ENCODE measurements at places on chromosomes 6 and 20.

- no peak for DNase-seq
Observed at GRCh38 chr6:150146436-150146835, 3.6 kb downstream of the PPP1R14C start.

- peak; percentile 58 for DNase-seq
Observed at GRCh38 chr6:133040094-133040802, 200.9 kb upstream of the EYA4 start.

DNA sequence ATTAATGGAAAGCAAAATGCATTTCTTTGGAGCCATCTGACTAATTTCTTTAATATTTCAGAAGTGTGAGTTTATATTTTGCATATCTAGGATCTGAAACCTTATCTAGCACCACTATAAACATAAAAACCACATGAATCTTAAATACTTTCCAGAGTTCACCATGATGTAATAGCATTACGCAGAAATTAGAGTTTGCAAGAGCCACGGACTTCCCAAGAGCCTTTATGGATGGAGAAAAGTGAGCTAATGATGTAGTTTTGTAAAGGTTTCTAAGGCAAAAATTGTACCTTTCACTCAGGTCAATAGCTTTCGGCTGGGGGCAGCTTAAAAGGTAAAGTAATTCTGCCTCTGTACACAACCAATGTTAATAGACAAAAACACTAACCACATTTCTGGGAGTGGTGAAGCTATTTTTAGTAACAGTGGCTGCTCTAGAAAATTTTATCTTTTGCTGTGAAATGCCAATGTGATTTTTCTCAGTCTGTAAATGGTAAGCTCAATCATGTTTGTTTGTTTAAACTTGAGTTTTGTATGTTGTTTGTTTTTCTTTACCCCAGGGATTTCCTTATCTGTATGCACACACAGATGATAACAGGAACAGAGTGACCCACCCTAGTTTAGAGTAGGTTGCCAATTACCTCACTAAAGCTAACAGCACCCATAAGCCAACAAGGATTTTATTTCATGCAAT lies 80.5 kb downstream of the FILIP1 start:
- DNase-seq, result no peak

GRCh38 chr6:44245391-44245911 lies 1.4 kb upstream of the HSP90AB1 start:
- no peak for DNase-seq

- no peak for DNase-seq
Observed at GRCh38 chr6:12947967-12948366, 231.4 kb downstream of the PHACTR1 start.

GRCh38 chr20:53445321-53445731 lies 148.3 kb downstream of the ZNF217 start:
- no peak for DNase-seq

DNA sequence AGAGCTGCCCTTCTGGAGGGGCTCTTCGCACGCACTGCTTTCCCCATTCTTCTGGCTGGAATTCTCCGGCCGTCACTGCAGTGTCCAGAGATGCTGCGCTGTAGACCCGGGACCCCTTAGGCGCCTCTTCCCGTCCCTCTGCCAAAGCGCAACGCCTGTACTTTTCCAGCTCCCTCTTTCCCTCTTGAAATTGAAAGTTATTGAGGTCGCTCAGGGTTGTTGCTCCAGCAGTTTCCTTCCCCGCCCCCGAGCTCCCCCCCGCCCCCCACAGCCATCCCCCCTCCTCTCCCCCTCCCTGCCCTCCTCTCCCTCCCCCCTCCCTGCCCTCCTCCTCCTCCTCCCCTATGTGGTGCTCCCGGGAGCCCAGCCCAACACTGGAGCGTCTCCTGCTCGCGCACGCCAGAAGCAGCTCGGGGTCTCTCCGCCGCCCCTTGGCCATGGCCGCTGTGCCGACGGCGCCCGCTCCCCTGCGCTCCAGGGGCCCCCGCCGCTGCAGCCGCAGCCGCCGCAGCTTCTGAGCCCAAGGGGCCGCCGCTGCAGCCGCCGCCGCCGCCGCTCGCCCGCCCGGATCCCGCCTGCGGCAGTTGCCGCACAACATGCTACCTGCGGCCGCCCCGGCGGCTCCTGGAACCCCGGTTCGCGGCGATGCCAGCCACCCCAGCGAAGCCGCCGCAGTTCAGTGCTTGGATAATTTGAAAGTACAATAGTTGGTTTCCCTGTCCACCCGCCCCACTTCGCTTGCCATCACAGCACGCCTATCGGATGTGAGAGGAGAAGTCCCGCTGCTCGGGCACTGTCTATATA lies at the start of gene RSPO3:
Gene RSPO3 (plus strand): TSS at position 374 of the 804 bp plus-strand sequence. CDS start 522 bp downstream, outside the sequence.
- DNase-seq, result no peak

- no peak for DNase-seq
Observed at GRCh38 chr20:47785311-47785853, at the start of gene SULF2. Gene SULF2 (minus strand): TSS chr20:47785481. CDS start chr20:47757363, 28,118 bp downstream.

DNA sequence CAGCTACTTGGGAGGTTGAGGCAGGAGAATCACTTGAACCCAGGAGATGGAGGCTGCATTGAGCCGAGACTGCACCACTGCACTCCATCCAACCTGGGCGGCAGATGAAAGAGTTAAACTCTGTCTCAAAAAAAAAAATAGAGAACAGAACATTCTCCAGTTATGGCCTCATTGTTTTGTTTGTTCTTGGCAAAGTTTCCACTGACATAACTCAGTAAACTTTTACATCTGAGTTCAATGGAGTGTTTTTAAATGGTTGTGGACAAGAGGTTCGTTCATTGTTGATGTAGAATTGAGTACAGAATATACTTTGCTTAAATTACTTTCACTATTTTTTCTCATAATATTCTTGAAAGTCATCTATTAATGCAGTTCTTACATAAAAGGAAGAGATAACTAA lies 42.2 kb upstream of the IFNGR1 start:
- DNase-seq, result no peak

DNA sequence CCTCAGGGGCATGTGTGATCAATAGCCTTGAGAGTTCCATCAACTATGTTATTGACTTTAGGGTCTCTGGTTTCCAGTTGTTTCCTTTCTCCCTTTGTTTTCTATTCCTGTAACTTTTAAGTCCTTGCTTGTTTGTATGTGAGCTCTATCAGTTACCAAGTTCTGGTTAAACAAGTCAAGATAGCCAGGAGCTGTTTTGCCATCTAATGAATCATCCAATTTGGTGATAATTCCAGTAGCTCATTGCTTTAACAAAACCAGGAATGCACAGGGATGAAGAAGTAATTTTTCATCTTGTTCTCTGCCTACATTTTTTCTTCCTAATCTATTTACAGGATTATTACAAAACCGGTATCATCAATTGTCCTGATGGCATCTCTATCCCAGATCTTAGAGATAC lies 36.5 kb downstream of the KCTD20 start:
- no peak for DNase-seq

DNA sequence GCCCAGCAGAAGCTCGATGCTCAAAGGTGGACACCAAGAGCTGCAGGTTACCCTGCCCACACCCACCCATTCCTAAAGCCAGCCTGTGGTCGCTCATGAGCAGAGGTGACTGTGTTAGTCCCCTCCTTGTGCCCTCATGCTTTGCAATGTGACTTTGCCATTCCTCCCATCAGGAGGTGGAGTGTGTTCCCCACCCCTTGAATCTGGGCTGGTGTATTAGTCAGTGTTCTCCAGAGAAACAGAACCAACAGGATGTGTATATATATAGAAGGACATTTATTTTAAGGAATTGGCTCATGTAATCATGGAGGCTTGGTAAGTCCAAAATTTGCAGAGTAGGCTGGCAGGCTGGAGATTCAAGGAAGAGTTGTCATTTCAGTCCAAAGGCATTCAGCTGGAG lies 54.4 kb upstream of the RNF24 start:
- DNase-seq, result no peak

- peak; percentile 65 for DNase-seq
Observed at GRCh38 chr20:45095805-45096238, 5.1 kb downstream of the KCNS1 start.

- DNase-seq, result no peak
Observed at GRCh38 chr6:56550301-56550700, 92.4 kb downstream of the DST start.

DNA sequence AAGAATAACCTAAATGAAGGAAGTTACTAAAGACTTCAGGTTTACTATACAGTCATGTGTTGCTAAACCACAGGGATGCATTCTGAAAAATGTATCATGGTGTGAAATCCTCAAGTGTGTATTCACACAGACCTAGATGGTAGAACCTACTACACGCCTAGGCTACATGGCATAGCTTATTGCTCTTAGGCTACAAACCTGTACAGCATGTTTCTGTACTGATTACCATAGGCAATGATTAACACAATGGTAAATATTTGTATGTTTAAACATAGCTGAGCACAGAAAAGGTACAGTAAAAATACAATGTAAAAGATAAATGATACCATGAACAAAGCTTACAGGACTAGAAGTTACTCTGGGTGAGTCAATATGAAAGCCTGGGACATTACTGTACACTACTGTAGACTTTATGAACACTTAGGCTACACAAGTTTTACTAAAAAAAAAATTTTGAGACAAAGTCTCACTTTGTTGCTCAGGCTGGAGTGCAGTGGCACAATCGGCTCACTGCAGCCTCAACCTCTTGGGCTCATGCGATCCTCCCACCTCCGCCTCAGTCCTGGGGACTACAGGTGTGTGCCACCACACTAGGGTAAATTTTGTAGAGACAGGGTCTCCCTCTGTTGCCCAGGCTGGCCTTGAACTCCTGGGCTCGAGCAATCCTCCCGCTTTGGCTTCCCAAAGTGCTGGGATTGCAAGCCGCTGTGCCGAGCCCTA lies 36.0 kb downstream of the ADNP start:
- DNase-seq, result no peak

DNA sequence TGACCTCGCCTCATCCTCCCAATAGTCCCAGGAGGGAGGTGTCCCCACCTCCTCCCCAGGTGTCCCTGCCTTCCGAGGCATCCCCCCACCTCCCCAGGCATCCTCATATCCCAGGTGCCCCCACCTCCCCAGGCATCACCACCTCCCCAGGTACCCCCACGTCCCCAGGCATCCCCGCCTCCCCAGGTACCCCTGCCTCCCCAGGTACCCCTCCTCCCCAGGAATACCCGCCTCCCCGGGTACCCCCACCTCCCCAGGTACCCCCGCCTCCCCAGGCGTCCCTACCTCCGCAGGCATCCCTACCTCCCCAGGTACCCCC lies 198.9 kb downstream of the SYNDIG1 start:
- DNase-seq, result no peak

GRCh38 chr6:55180258-55180657 lies 5.9 kb downstream of the HCRTR2 start:
- no peak for DNase-seq

GRCh38 chr6:106997392-106998158 lies 23.0 kb upstream of the CD24 start:
- DNase-seq, result peak; percentile 45

GRCh38 chr6:56843476-56844349 lies 111.2 kb upstream of the BEND6 start:
- peak; percentile 29 for DNase-seq

GRCh38 chr20:37389241-37389747 lies 43.4 kb downstream of the SRC start:
- DNase-seq, result no peak

DNA sequence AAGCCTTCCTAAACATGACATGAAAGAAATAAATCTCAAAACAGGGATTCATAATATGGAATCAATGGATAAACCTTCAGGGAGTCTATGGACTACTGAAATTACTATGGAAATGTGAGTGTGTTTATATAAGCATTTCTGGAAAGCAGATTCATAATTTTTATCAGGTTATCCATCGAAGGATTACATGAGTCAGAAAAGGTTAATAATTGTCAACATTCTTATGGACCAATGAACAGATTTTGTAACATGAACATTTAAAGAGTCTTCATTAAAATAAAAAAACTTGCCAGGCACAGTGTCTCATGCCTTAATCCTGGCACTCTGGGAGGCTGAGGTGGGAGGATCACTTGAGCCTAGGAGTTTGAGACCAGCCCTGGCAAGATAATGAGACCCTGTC lies 84.8 kb downstream of the AHI1 start:
- DNase-seq, result no peak

DNA sequence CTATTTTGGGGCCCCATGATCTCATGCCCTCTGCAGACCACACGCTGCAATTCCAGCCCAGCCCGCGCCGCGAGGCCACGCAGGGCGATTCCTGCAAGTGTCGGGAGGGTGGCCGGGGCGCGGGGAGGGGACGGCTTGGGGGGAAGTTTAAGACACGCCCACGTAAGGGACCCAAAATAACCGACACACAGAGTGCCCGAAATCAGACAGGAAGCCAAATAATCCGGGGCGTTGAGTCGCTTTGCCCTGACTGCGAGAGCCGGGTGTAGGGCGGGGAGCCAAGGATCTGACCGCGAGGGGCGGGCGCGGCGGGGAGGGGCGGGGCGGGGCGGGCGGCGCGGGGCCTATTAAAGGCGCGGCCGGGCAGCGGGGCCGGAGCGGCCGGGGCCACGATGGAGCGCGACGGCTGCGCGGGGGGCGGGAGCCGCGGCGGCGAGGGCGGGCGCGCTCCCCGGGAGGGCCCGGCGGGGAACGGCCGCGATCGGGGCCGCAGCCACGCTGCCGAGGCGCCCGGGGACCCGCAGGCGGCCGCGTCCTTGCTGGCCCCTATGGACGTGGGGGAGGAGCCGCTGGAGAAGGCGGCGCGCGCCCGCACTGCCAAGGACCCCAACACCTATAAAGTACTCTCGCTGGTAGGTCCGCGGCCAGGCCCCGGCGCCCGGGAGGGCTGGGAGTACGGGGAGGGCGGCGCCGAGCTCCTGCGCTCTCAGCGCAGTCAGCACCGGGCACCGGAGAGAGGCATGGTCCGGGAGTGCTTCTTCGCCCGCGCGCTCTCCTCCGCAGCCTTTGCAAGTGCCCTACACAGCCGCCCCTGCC lies at the start of gene ENPP1:
Gene ENPP1 (plus strand): TSS at position 377 of the 816 bp plus-strand sequence. CDS start 16 bp downstream, at position 393.
- DNase-seq, result no peak

- DNase-seq, result peak; percentile 47
Observed at GRCh38 chr20:35269055-35269781, 8.7 kb downstream of the MMP24OS start.

DNA sequence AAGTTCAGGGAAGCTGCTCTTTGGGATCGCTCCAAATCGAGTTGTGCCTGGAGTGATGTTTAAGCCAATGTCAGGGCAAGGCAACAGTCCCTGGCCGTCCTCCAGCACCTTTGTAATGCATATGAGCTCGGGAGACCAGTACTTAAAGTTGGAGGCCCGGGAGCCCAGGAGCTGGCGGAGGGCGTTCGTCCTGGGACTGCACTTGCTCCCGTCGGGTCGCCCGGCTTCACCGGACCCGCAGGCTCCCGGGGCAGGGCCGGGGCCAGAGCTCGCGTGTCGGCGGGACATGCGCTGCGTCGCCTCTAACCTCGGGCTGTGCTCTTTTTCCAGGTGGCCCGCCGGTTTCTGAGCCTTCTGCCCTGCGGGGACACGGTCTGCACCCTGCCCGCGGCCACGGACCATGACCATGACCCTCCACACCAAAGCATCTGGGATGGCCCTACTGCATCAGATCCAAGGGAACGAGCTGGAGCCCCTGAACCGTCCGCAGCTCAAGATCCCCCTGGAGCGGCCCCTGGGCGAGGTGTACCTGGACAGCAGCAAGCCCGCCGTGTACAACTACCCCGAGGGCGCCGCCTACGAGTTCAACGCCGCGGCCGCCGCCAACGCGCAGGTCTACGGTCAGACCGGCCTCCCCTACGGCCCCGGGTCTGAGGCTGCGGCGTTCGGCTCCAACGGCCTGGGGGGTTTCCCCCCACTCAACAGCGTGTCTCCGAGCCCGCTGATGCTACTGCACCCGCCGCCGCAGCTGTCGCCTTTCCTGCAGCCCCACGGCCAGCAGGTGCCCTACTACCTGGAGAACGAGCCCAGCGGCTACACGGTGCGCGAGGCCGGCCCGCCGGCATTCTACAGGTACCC lies at the start of gene ESR1:
Gene ESR1 (plus strand): TSS at position 170 of the 858 bp plus-strand sequence. CDS start 231 bp downstream, at position 401.
- no peak for DNase-seq

- no peak for DNase-seq
Observed at GRCh38 chr6:120875900-120876299, 458.4 kb downstream of the TBC1D32 start.

GRCh38 chr6:169019727-169020491 lies 233.7 kb downstream of the THBS2 start:
- no peak for DNase-seq

GRCh38 chr6:144295211-144295610 lies 10.1 kb downstream of the UTRN start:
- no peak for DNase-seq

Measured in hematopoietic multipotent progenitor cell treated with erythropoietin and hydrocortisone succinate and interleukin-3 and kit ligand, for 15 days (in vitro differentiated cells).